ENCODE measurements at places on chromosomes 5 and 9.
A peak's percentile ranks its signal among the peaks of the same experiment; 100 is the strongest.

DNA sequence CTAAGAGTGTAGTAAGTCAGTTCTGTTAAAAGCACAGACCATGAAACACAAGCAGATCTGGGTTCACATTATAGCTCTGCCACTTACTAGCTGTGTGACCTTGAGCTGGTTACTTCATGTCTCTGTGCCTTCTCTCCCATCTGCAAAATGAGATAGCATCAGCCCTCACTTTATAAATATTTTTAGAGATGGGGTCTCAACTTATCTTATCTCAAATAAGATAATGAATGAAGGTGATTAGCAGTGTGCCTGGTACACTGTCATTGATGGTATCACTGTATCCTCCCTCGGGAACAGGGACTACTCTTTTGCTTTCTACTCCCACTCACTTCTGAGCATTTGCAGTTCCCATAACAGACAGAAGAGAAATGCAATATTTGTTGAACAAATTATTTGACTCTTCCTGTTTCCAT lies 52.4 kb downstream of the GALNT10 start:
- DNase-seq, result no peak

GRCh38 chr5:155189981-155190380 lies 176.4 kb downstream of the KIF4B start:
- no peak for DNase-seq

GRCh38 chr9:130421802-130422276 lies 22.9 kb upstream of the ASS1 start:
- DNase-seq, result peak; percentile 92

- DNase-seq, result no peak
Measured at GRCh38 chr9:16721972-16722371, 148.5 kb downstream of the BNC2 start.

- no peak for DNase-seq
Measured at GRCh38 chr5:167657016-167657415, 634.4 kb upstream of the WWC1 start.

DNA sequence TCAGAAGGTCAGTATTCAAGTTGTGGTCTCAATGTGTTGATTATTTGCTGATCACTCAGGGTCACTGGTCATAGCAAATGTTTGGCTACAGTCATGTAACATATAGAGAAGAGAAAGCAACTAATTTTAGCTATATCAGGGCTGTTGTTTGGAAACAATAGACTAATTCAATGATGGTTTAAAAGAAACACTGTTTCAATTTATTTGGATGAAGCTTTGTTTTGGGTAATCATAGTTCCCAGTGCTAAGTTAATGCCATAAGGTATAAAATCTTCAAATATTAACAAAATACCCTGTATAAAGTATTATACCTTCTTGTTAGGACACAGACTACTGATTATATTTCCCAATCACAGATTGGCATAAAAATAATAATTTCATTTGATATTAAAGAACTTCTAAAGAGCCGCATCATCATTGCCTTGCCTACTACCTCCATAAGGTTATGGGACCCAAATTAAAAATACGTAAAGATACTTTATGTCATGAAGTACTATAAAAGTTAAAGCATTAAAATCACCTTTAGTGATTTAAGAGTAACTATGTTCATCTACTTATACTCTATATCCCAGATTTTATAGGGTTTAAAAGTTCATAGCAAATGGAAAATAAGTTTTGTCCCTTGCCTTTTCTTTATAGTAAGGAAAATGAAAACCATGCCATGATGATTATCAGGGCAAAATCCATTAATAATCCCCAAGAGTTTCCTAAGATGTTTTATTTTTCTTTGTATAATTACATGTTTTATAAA lies 6.0 kb downstream of the NR3C1 start:
- no peak for DNase-seq

- no peak for DNase-seq
Measured at GRCh38 chr9:122001491-122002201, 91.5 kb downstream of the TTLL11 start.

DNA sequence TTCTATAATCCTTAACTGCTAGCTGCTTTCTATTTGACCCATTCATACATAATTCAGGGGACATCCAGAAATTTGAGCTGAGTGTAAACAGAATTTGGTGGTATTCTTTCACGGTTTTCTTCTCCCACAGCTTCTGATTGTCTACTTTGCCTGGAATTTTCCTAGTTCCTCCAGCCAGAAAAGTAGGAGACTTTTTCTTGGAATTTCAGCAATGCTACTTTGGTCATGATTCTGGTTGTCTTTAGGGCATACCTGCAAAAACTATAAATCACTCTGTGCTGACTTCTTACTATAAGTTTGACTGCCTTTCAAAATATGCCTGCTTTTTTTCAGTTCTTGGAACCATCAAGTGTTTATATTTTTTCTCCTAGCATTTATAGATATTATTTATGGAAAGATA lies 260.2 kb downstream of the TMEM38B start:
- no peak for DNase-seq

GRCh38 chr9:136310273-136311030 lies 6.6 kb upstream of the CCDC187 start:
- no peak for DNase-seq

GRCh38 chr9:134892221-134892620 lies 11.6 kb downstream of the FCN2 start:
- no peak for DNase-seq

DNA sequence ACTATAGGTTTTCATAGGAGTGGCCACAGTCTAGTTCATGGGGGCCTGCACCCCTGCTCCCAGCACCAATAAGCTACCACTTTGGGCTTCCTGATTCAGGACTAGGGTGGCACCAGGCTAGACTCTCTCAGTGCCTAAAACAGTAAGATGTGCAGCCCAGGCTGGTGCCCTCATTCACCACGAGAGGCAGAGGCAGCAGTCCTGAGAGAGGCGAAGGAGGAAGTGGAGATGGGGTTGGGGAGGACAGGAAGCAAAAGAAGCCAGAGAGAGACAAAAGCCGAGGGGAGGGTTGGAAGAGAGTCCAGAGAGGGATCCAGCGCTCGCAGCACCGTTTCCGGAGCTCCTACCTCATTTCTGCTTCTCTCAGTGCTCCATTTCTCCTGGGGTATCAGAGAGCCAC lies 180.9 kb downstream of the MED10 start:
- no peak for DNase-seq

DNA sequence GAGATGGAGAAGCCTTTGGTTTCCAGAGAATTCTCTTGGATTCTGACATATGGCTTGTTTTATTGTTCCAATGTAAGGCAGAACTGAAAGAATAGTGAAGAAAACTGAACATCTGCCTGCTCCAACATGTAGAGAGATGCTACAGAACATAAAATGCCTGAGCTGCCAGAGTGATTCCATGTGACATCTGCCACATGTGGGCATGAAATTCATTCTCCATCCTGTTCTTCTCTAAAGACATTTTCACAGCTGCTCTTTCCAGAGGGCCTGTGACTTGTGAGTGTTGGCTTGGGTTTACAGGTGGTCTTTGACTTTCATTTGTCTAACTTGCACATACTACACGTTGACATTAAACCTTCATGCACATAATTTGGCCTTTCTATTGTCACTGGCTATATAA lies 33.7 kb upstream of the TXN start:
- DNase-seq, result no peak

DNA sequence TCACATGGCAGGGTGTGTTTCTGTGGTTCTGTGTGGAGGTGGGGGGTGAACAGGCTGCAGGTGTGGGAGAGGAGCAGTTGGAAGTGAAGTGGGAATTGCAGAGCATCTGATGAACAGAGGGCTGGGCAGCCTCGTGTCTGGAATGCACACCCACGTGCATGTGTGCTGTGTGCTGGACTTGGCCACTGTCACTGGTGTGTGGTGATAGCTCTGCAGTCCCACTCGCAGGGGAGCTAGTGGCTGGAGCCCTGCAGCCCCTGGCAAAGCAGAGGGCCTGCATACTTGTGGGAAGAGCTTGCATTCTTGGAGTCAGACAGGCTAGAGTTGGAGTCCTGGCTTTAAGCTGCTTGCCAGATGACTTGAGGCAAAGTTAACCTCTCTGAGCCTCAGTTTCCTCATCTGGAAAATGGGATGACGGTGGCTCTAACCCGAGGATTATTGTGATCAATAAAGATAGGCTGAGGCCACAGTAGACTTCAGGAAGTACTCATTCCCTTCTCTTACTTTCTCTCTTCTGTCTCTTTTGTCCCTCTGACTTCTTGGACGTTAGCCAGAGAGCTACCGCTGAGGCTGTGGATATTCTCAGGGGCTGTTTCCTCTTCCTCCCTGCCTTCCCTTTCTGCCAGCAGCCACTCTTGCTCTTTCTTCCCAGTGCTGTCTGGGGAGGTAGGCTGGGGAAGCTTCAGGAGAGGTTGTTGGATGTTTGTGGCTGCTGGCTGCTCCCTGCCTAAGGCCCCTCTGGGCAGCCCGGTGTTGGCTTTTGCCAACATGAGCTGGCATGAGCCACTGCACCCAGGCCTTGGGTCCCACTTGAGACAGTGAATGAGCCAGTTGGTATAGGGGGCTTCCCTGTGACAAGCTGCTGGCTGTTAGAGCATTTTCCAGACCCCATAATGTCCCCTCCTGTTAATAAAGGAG lies 18.3 kb downstream of the PSAT1 start:
- DNase-seq, result no peak

All from brain pericyte (primary cell).